Mucosa of descending colon (tissue), 3 donors: ENCODE measurements at places on chromosomes 5 and 9. TPM values are rescaled to one million over a fixed set of nuclear protein-coding genes. Genes with fewer than 3 reads are reported as not detected.

The CTXN3 gene
- total RNA-seq: not detected

The IL13 gene
- not detected for total RNA-seq

The POLR3G gene
- total RNA-seq: 1.3 TPM

The C9orf43 gene
- total RNA-seq: not detected

The UBTD2 gene
- 22.2 TPM for total RNA-seq

The GRM6 gene
- total RNA-seq: not detected

The PAPPA gene
- 1.9 TPM for total RNA-seq

The C5orf52 gene
- 1.7 TPM for total RNA-seq

The HCN1 gene
- not detected for total RNA-seq

The GNE gene
- 93.0 TPM for total RNA-seq

The TYRP1 gene
- not detected for total RNA-seq

The ELAVL2 gene
- total RNA-seq: 0.35 TPM

The IFNA13 gene
- not detected for total RNA-seq

The ACOT12 gene
- not detected for total RNA-seq

The PCA3 gene
- total RNA-seq: not detected

The GEMIN5 gene
- 9.3 TPM for total RNA-seq

The PDE8B gene
- total RNA-seq: 6.9 TPM
